ENCODE measurements at places on chromosomes 1 and 21.

DNA sequence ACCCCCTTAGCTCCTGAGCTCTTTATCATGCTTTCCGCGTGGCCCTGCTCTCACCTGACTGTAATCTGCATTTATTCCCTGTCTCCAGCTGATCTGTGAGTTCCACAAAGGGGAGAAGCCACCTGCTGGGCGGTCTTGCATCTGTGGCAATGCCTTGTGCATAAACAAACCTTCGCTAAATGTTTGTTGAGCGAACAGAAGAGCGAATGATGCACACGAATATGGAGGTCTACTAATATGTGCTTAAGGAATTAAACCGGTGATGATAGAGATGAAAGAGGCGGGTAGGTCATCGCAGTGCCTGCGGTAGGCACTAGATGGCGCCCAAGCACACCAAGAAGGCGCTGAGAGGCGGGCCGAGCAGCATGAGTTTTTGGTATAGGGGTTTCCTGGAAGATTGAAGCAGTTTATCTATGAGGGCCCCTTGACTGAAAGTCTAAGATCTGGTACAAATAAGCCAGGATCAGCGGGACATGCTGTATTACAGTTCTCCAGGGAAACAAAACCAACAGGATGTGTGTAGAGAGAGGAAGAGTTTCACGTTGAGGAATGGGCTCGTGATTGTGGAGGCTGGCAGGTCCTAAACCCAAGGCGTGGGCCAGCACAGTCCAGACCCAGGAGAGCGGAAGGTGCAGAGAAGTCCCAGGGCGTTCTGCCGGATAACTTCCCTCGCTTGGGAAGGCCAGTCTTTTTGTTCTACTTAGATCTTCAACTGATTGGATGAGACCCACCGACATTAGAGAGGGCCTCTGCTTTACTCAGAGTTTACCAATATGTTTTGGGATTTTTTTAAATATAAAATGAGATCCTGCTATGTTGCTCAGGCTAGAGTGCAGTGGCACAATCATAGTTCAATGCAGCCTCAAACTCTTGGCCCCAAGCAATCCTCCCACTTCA, 34.7 kb downstream of the TOMM20 start:
- DNase-seq: peak; percentile 86

GRCh38 chr1:166197141-166197540, 30.3 kb upstream of the FAM78B start:
- no peak for DNase-seq

- DNase-seq: no peak
Observed at GRCh38 chr1:5936621-5937372, 55.4 kb downstream of the NPHP4 start.

DNA sequence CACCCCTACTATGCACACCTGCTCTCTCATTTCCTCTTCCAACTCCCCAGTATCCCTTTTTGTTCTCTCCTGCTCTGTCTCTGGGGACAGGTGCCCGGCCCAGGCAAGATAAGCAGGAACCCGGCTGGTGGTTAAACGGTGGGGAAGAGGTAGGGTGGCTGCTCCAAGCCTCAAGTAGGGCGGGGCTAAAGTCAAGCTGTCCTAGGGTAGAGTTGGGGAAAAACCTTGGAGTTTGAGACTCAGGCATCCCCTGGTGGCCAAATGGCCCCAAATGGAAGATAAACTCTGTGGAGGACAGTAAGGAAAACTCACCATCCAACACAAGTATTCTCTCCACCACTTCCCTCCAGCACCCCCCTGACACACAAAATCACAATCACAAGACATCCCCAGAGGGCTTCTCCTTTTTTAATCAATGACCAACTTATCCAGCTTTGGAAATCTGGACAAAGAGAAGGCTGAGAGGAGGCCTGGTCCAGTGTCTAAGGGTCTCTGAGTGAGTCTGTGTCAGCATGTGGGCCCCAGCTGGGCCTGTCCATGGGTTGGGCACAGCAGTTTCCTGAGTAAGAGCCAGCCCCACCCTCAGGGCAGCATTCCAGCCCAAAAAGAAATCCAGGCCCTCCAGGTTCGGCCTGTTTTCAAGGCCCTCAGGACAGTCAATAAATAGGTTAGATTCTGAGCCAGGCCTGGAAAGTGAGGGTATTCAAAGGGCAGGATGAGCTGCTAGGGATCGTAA, 9.8 kb downstream of the POMGNT1 start:
- DNase-seq: no peak

GRCh38 chr1:21021311-21021710, 155.4 kb downstream of the EIF4G3 start:
- DNase-seq: no peak

DNA sequence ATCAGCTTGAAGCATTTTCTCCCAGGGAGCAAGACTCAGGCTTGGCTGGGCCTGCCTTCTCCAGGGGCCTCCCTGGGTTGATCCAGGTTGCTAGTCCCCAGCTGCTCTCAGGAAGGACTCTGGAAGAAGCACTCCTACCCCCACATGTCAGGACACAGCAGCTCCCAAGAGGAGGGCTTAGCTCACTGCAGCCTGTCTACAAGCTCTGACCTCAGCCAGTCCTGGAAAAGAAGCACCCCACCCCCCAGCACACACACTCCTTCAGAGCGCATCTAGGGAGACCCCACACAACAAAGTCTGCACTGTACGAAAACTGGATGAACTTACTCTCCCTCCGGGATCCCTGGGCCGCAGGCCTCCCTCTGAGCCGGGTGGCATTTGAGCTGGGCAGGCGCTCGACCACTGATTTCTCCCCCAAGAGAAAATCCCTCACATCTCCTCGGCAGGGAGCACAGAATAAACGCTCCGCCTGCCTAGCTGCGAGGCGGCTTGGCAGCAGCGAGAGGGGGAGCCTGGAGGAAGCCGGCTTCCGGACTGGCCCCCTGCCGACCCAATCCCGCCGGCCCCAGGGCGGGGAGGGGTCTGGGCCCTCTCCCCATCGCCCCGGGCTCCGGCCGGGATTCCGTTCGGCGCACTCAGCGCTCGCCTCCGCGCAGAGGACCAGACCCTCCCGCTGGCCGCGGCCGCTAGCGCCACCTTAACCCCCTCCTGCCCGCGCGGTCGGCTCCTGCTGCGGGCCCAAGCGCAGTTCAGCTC, at the start of gene KCNA2:
Gene KCNA2 (minus strand): TSS at position 458 of the 756 bp plus-strand sequence. CDS start 1,576 bp downstream, outside the sequence.
- no peak for DNase-seq

DNA sequence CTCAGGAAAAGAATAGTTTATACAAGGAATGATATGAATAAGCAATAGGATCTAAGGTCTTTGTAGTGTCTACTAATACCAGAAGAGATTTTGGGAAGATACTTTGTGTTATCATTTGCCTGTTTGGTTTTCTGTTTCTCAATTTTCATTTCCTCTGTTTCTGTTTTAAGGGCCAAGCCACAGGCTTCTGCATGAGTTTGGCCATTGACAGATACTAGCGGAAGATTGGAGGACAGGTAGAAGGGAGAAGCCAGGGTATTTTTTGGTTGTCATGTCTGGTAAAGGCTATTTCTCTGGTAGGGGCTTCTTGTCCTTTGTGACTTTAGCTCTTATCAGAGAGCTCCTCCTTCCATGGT, 51.4 kb downstream of the HS2ST1 start:
- DNase-seq: no peak

DNA sequence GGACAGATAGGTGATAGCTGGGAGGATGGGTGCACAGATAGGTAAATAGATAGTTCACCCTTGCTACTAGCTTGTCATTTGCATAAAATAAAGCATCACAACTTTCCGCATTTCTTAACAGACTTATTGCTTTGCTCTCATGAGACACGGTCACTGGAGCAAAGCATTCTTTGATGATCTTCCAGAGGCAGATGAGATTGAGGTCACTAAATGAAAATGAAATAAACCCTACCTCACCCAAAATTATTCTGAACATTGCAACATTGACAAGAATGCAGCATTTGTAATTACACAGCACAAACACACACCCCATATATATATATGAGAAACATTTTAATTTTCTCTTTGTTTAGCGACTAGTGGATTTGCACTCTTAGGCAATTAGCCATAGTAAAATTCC, 107.6 kb downstream of the SNX7 start:
- DNase-seq: no peak

GRCh38 chr1:17097147-17097546, 22.1 kb downstream of the PADI2 start:
- no peak for DNase-seq
